ENCODE measurements at places on chromosomes 13 and 19. TPM values are rescaled to one million over a fixed set of nuclear protein-coding genes. Genes with fewer than 3 reads are reported as not detected.

The PPAN gene
- 34.0 TPM for total RNA-seq

The CYP2B6 gene
- not detected for total RNA-seq

The KIR2DL4 gene
- not detected for total RNA-seq

The LYPD3 gene
- 0.59 TPM for total RNA-seq

The SYNE4 gene
- total RNA-seq, result not detected

The ZIC2 gene
- total RNA-seq, result 1.6 TPM

All from SK-MEL-5 (cell line).